ENCODE measurements at places on chromosomes 12 and 14.

DNA sequence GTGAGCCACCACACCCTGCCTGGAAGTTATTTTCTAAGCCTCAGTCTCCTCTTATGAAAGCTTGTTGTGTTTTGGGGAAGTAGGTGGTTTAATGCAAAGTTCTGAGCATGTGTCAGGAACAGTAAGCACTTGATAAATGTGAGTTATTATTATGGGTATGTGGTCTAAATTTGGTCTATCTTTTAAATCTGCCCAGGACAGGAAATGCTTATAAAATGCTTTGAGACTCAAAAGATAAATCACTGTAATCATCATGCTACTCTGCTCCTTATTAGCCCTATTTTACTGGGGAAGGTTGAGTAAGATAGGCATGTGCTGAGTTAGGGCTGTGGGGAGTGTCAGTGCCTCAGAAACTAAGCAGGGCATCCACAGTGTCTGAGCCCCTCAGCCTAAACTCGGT lies 13.1 kb upstream of the SRSF5 start:
- no peak for DNase-seq

- DNase-seq, result no peak
These were observed 27.2 kb upstream of the RGS6 start for GRCh38 chr14:71905031-71905430.

- DNase-seq, result peak; percentile 98
These were observed at the start of gene PSME1 for GRCh38 chr14:24135834-24136683. Gene PSME1 (plus strand): TSS chr14:24136194. CDS start chr14:24136263, 69 bp downstream.

DNA sequence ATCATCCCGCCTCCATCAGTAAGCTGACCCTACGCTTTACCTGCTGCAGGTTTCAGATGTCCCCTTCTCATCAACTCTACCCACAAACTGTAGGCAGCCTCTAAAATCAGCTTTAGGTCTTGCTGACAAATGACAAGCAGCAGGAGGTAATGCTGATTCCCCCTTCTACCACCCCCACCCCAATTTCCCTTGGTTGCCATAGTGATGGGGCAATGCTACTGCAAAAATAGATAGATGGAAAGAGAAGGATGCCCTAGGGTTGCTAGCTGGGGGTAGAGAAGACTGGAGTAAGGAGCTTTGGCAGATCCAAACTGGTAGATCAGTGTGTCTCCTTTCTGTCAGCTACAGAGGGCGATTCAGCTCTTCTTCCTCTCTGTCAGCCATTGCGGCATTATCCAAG lies 19.8 kb upstream of the PDE1B start:
- no peak for DNase-seq

GRCh38 chr14:55807053-55807880 lies 227.3 kb downstream of the KTN1 start:
- peak; percentile 38 for DNase-seq

- peak; percentile 61 for DNase-seq
These were observed 29.8 kb downstream of the ANKRD9 start for GRCh38 chr14:102479777-102480176.

GRCh38 chr12:2111826-2112225 lies 59.0 kb downstream of the CACNA1C start:
- DNase-seq, result no peak

DNA sequence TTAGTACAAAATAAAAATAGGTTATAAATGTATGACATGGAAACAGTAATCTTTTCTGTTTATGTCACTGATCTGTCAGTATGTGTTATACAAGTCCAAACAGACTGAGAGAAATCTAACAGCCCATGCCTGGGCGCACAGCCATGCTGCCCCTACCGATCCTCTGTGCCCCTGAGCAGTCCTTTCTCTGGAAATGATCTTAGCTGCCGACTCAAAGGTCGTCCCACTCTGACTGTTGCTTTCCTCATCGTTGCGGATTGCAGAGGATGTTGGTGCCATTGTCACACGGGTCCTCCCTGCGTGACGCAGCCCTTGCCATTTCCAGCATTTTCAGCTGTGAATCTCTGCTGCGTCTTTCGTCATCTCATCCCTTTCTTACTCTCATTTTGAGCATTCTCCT lies 82.9 kb upstream of the DYNC1H1 start:
- no peak for DNase-seq

GRCh38 chr14:99546234-99546879 lies 57.6 kb downstream of the CCDC85C start:
- peak; percentile 80 for DNase-seq

DNA sequence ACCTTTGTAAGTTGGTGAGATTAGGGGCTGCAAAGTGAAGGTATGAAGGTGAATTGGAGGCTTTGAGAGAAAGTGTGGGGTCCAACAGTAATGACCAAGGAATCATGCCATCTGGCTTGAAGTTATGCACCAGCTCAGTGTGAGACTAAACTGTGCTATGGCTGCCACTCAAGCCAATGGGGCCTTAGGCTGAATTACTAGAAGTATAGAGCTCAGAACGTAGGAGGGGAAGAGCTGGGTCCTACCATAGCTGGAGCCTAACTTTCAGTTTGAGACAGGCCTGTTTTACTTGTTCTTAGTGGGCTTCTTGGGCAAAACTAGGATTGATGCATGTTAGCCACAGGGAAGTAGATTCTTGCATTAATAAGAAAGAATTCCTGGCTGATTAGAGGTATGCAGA lies 194.0 kb downstream of the TSPAN9 start:
- DNase-seq, result no peak

DNA sequence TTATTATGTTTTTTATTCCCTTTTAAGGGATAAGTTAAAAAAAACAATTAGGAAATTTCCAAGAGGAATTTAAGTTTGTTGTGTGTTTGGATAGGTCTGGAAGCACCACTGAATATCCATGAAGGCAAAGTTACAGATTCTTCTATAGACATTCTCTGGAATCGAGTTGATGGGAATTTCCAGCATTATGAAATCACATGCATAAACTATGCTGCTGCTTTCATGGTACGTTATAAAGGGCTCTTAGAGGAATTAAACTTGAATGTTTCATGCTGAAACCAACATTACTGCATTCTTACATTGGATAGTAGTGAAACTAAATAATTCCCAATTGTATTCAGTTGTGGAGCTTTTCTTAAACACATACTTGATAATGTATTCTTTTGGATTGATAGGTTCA lies 21.5 kb upstream of the PTPRQ start:
- no peak for DNase-seq
